Activated effector memory CD4-positive, alpha-beta T cell treated with anti-CD3 and anti-CD28 coated beads, Interleukin-2, amount 50 U/mL, for 16 hours (primary cell): ENCODE measurements at places on chromosomes 1 and 21.

GRCh38 chr1:89757532-89757931, 63.3 kb upstream of the LRRC8D start:
- DNase-seq: peak; percentile 74

- DNase-seq: no peak
These were observed 27.5 kb upstream of the ROR1 start for GRCh38 chr1:63746129-63746864.

GRCh38 chr1:228848406-228848805, 113.1 kb downstream of the RHOU start:
- DNase-seq: no peak

GRCh38 chr1:205359771-205360565, 3.2 kb upstream of the KLHDC8A start:
- no peak for DNase-seq

DNA sequence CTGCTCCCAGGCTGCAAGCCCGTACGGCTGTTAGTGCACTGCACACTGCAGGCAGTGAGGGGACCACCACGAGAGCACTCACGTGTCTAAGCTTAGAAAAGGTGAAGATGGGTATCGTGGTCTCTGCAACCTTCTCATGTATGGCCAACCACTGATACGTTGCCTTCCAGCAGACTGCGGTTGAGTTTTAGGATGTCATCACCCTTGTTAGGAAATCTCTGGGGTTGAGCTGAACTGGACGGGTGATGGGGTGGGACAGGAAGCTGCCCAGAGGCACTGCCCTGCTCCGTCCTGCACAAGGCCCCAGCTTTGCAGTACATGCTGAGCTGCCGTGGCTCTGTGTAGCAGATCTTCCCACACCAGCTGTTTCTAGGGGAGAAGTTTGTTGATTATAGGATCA, 43.3 kb downstream of the FAAP20 start:
- no peak for DNase-seq

- DNase-seq: no peak
These were observed 60.1 kb upstream of the DAB1 start for GRCh38 chr1:57483954-57484353.

GRCh38 chr1:38152351-38153065, 105.9 kb upstream of the POU3F1 start:
- no peak for DNase-seq

GRCh38 chr1:10082785-10083479, 50.2 kb downstream of the UBE4B start:
- no peak for DNase-seq

- DNase-seq: no peak
These were observed 251.0 kb downstream of the LRRIQ3 start for GRCh38 chr1:73947009-73947408.
